Right atrium auricular region (tissue), 2 donors: ENCODE measurements at places on chromosomes 4 and X. TPM values are rescaled to one million over a fixed set of nuclear protein-coding genes. Genes with fewer than 3 reads are reported as not detected.

GRCh38 chr4:12399781-12400180 is 971.1 kb upstream of the HS3ST1 start:
- no peak overlapping the region for H3K27ac ChIP-seq
- H3K4me1 ChIP-seq: no peaks in the 10 kb centered on the region
- no peaks in the 10 kb centered on the region for H3K36me3 ChIP-seq
- H3K4me3 ChIP-seq: no peak overlapping the region

DNA sequence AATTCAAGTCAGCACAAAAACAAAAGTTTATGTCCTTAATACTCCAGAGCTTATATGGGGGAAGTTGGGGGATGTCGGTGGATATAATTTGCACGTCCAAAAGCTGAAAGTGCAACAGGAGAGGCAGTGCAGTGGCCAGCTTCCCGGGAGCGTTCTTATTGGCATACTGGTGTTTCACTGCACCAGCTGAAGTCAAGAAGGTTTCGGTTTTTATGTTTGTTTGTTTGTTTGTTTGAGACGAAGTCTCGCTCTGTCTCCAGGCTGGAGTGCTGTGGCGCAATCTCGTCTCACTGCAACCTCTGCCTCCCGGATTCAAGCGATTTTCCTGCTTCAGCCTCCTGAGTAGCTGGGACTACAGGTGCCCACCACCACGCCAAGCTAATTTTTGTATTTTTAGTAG is 28.6 kb upstream of the TLR3 start:
- H3K27ac ChIP-seq: no peak overlapping the region
- peaks cover 11% of the 10 kb centered on the region for H3K4me1 ChIP-seq
- no peaks in the 10 kb centered on the region for H3K36me3 ChIP-seq
- no peaks in the 10 kb centered on the region for H3K27me3 ChIP-seq
- no peak for DNase-seq
- no peak overlapping the region for H3K4me3 ChIP-seq

- no peaks in the 10 kb centered on the region for H3K36me3 ChIP-seq
- no peak overlapping the region for H3K4me3 ChIP-seq
- no peak overlapping the region for H3K27ac ChIP-seq
- no peaks in the 10 kb centered on the region for H3K27me3 ChIP-seq
- peaks cover 12% of the 10 kb centered on the region for H3K4me1 ChIP-seq
These were observed 4.0 kb downstream of the C4orf46 start for GRCh38 chr4:158667651-158668198.

DNA sequence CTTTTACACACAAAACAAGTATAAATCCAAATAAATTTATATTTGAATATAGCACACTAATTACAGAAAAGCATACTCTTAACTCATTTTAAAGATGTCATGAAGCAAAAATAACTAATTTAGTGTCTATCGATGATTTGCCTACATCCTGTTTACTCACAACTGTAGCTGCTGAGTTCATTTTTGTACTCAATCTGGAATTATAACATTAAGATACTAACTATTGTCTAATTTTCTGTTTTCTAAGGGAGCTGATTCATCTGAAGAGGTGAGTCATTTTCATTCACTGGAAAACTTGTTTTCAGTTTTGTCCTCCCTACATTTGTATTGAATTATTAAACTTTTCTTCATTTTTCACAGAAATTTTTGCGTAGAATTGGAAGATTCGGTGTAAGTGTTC is 3.7 kb downstream of the STATH start:
- DNase-seq: no peak
- no peak overlapping the region for H3K4me3 ChIP-seq
- H3K36me3 ChIP-seq: no peaks in the 10 kb centered on the region
- no peaks in the 10 kb centered on the region for H3K27me3 ChIP-seq
- H3K27ac ChIP-seq: no peak overlapping the region

DNA sequence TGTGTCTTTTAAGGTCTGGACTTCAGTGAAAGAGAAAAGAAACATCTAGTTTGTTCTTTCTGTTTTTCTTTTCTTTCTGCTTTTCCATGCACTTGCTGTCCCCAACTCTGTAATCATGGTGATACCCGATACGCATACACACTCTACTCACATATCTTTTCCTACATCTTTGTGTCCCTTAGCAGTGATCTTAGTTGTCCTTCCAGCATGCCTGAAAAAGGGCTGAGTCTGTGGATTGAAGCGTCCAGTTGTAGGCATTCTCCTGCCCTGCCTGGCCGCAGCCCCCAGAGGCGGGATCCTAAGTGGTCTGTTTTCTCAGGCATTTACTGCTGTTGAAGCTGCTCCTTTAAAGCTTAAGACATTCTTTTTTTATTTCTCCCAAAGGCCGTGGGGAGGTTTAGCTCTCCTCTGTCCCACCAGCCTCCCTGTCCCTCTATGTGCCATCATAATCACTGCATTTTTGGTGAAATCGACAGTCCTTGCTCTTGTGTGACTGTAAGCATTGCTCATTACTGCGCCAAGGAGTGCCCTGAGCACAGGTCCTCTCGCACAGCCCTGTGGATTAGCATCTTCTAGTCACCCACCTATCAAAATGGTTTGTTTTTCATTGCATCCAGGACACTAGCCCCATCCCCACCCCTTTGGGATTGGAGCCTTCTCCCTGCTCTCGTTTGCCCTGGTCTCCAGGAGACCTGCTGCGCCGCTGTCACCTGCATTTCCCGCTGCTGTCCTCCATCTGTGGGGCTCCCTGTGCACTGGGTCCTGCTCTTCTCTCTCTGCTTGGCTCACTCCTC is 4.4 kb downstream of the RGS12 start:
- peaks cover 23% of the 10 kb centered on the region for H3K4me1 ChIP-seq

GRCh38 chrX:109720947-109721346 is 12.1 kb downstream of the ACSL4 start:
- H3K4me3 ChIP-seq: no peak overlapping the region
- no peak overlapping the region for H3K27ac ChIP-seq

- no peaks in the 10 kb centered on the region for H3K4me1 ChIP-seq
- H3K36me3 ChIP-seq: no peaks in the 10 kb centered on the region
- H3K27ac ChIP-seq: peak overlapping the region; percentile 18
- no peak overlapping the region for H3K4me3 ChIP-seq
- DNase-seq: no peak
- no peaks in the 10 kb centered on the region for H3K27me3 ChIP-seq
These were observed 112.4 kb downstream of the RNF150 start for GRCh38 chr4:141020801-141021261.

- H3K36me3 ChIP-seq: no peaks in the 10 kb centered on the region
- DNase-seq: no peak
- no peaks in the 10 kb centered on the region for H3K27me3 ChIP-seq
- H3K4me1 ChIP-seq: no peaks in the 10 kb centered on the region
- no peak overlapping the region for H3K27ac ChIP-seq
These were observed 7.4 kb downstream of the FATE1 start for GRCh38 chrX:151723156-151723760.

DNA sequence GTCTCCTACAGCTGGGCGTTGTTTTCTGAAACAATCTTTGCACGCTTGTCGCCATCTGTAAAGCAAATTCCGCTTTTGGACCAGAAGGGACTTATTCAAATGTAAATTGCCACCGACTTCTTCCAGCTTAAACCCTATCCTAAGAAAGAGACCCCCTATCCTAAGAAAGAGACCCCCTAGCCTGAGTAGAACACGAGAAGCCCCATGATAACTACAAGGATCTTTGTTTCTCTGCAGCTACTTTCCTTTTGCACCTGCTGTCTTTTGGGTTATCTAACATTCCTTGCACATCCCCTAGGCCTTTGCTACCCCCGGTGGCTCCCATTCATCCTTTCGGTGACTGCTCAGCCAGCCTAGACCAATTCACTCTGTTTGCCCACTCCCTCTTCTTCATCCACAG is 536.0 kb upstream of the PRKX start:
- H3K27ac ChIP-seq: no peak overlapping the region
- no peaks in the 10 kb centered on the region for H3K27me3 ChIP-seq
- no peak overlapping the region for H3K4me3 ChIP-seq
- DNase-seq: no peak
- H3K36me3 ChIP-seq: no peaks in the 10 kb centered on the region

- H3K36me3 ChIP-seq: no peaks in the 10 kb centered on the region
- DNase-seq: peak; percentile 61
These were observed 29.5 kb downstream of the DMP1 start for GRCh38 chr4:87679449-87680169.

DNA sequence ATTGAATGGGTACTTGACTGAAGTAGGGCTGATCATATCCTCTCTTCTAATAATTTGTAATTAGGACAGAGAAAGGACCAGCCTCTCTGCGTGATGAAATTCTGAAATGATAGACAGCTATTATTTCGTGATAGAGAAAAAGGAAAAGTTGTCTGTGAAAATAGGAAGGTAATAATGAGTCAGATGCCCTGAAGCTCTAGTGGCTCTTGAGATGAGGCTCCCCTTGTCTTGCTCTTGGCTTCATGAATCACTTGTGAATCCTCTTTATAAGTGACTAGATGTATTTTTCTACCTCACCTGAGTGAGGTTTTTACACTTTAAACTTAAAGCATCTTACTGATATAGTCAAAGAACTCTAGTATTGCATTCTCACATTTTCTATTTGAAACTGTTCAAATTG is 888.9 kb downstream of the PCDH18 start:
- no peaks in the 10 kb centered on the region for H3K27me3 ChIP-seq
- no peak overlapping the region for H3K4me3 ChIP-seq
- DNase-seq: no peak
- no peak overlapping the region for H3K27ac ChIP-seq

GRCh38 chr4:185479507-185479971 is 8.0 kb upstream of the CCDC110 start:
- H3K27me3 ChIP-seq: no peaks in the 10 kb centered on the region
- H3K36me3 ChIP-seq: no peaks in the 10 kb centered on the region
- H3K27ac ChIP-seq: peak overlapping the region; percentile 59
- H3K4me1 ChIP-seq: no peaks in the 10 kb centered on the region
- H3K4me3 ChIP-seq: no peak overlapping the region

- H3K36me3 ChIP-seq: no peaks in the 10 kb centered on the region
- H3K4me1 ChIP-seq: no peaks in the 10 kb centered on the region
- no peak overlapping the region for H3K4me3 ChIP-seq
- H3K27ac ChIP-seq: no peak overlapping the region
These were observed 738.3 kb downstream of the STPG2 start for GRCh38 chr4:97404876-97405523.

- no peaks in the 10 kb centered on the region for H3K27me3 ChIP-seq
- no peak for DNase-seq
- no peak overlapping the region for H3K27ac ChIP-seq
- H3K4me1 ChIP-seq: no peaks in the 10 kb centered on the region
- no peak overlapping the region for H3K4me3 ChIP-seq
These were observed 164.9 kb downstream of the SPRY1 start for GRCh38 chr4:123561525-123561924.

The GSPT2 gene
- total RNA-seq: 5.9 TPM

The RNF175 gene
- 5.3 TPM for total RNA-seq

The TLR7 gene
- 0.24 TPM for total RNA-seq

The SLIT2 gene
- 12.1 TPM for total RNA-seq

The BMPR1B gene
- 0.82 TPM for total RNA-seq

The HDAC8 gene
- 13.0 TPM for total RNA-seq

The SRP72 gene
- total RNA-seq: 22.1 TPM

The CLIC2 gene
- 13.0 TPM for total RNA-seq

The ERCC6L gene
- not detected for total RNA-seq

The MTMR1 gene
- 21.0 TPM for total RNA-seq
